ENCODE measurements at places on chromosomes 12 and 14. TPM values are rescaled to one million over a fixed set of nuclear protein-coding genes. Genes with fewer than 3 reads are reported as not detected.

DNA sequence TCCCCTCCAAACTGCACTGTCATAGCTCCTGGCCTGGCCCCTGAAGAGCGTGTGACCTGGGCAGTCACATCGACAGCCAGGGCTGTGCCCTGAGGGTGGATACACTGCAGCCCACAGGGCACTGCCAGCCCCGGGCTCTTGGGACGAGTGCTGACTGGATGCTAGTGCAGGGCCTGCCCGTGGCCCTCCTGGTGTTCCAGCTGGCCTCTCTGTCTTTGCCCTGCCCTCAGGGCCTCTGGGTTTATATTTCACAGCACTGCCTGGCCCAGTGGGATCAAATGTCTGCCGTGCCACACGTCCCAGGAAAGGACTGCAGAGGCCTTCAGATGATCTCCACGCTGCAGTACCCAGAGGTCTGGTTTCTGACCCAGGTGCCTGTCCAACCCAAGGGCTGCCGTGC, 10.1 kb upstream of the CCDC197 start:
- no peak for DNase-seq

GRCh38 chr12:124599074-124599999, 31.9 kb upstream of the NCOR2 start:
- DNase-seq, result no peak

- no peak for DNase-seq
Measured at GRCh38 chr12:27347779-27348178, 15.1 kb downstream of the BMAL2 start.

ABCC9 gene
- 0.05 TPM for total RNA-seq

DNA sequence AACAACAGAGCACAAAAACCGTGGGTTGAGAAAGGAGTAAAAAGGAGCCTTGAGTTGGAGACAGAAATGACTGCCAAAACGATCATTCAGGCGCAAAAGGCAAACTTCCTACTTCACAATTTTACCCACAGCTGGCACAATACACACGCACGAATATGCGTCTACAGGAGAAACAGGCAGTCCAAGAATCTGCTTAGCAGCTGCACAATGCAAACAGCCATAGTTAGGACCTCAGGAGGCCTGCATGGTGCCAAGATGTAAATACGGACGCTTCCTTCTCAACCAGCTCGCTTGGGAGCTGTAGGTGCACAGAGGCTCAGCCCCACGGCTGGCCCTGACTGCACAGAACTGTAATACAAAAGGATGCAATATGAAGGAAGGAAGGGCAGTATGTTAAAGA, 250.1 kb upstream of the CAND1 start:
- DNase-seq, result no peak

- DNase-seq, result no peak
Measured at GRCh38 chr12:28258998-28259397, 68.7 kb downstream of the CCDC91 start.

PLD4 gene
- total RNA-seq, result 0.05 TPM

GXYLT1 gene
- 44.2 TPM for total RNA-seq

OR11G2 gene
- total RNA-seq, result not detected

- no peak for DNase-seq
Measured at GRCh38 chr14:91831337-91831736, 36.0 kb downstream of the TC2N start.

TBX3 gene
- 2.4 TPM for total RNA-seq

DNA sequence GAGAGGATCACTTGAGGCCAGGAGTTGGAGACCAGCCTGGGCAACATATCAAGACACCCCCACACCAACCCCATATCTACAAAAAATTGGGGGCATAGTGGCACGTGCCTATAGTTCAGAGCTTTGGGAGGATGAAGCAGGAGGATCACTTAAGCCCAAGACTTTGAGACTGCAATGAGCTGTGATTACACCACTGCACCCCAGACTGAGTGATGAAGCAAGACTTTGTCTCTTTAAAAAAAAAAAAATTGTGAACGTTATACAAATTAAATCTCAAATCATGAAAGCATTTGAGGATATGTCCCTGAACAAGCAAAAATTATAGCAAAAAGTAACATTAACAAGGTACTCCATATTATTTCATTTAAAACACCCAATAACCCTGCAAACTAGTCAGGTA, 2.9 kb downstream of the LRP6 start:
- no peak for DNase-seq

KRT3 gene
- total RNA-seq, result not detected
